T47D (cell line): ENCODE measurements at places on chromosomes 1 and 21.

- no peak for DNase-seq
These were observed 190.2 kb upstream of the PALMD start for GRCh38 chr1:99455760-99456159.

GRCh38 chr1:32239337-32239736 lies 7.7 kb upstream of the FAM167B start:
- no peak for DNase-seq

DNA sequence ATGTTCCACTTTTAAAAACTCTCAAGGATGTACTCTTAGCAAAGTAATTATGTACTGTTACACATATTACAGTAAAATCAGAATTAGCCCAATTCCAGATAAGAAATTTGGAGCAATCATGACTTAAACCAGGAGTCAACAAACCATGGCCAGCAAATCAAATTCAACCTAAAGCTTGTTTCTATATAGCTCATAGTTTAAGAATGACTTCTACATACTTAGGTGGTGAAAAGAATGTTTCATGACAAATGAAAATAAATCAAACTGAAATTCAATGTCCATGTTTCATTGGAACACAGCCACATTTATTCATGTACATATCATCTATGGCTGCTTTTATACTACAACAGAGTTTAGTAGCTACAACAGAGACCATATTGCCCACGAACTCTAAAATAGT lies 35.1 kb downstream of the FRRS1 start:
- DNase-seq: no peak

- no peak for DNase-seq
These were observed 318.5 kb upstream of the DUSP10 start for GRCh38 chr1:222060210-222060916.

- DNase-seq: no peak
These were observed 8.9 kb upstream of the LAX1 start for GRCh38 chr1:203756036-203756435.

DNA sequence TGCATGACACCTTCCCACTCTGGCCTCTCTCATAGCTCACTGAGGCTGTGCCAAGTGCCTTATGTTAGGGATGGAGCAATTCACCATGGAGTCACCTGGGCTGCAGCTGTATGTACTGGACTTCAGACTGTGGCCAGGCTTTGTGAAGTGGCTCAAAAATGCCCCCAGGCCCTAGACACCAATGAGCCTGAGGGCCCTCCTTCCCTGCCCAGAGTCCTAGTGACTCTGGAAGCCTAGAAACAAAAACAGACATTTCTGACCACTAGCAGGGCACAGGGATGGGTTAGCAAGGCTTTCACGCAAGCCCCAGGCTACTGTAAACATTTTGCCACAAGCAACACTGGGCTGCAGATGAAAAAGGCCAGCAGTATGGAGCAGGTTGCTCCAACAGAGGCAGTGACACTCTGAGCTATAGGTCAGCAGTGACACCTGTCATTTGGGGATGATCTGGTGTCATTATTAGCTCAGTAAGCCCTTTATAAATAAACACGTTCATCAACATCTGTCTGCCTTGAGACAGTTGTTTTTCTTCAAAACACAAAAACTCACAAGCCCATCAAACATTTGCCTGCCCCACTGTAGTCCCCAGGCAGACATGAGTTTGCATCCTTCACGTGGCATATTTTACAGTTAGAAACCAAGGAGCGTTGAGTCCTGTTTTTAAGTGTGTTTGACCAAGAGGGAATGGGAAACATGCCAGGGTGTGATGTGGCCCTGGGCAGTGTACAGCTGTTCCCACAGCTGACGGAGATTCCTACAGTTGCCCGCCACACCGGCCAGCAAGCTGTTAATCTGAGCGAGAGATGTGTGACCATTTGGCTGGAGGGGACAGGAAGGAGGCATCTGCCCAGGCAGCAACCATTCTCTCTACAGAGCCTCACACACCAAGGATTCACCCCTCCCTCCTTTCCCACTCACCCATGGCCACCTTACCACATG lies 66.8 kb downstream of the KCNN3 start:
- peak; percentile 16 for DNase-seq

GRCh38 chr1:76083189-76083588 lies 8.6 kb downstream of the ST6GALNAC3 start:
- DNase-seq: no peak
